ENCODE measurements at places on chromosomes 13 and 19.
A peak's percentile ranks its signal among the peaks of the same experiment; 100 is the strongest.

GRCh38 chr19:33406521-33407139, 33.1 kb downstream of the CEBPG start:
- DNase-seq: peak; percentile 64

DNA sequence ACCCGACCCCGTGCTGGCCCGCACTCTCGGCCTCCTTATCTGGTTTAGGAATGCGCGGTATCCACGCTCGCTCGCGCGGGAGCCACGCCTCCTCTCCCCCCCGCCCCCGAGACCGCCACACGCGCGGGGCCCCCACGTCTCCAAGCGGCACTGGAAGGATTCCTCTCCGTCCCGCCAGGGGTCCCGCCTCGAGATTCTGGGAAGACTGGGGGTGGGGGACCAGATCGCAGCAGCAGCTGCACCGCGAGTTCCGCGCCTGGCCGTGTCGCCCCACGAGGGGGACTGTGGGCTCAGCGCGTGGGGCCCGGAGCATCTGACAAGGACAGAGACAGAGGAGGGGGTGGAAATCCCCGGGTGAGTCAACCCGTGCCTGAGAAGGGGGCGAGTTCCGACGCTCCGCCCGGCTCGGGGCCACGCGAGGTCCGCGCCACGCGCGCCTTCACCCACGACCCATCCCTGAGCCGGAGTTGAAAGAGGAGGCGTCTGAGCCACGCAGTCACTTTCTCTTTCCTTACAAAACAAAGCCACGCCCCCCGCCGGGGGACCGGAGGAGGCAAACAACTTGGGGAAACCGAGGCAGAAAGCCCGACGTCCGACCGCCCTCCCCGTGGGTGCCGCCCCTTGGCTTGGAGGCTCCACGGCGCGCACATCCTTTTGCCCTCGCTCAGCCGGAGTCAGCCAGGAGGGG, 814 bp downstream of the S1PR2 start:
- DNase-seq: peak; percentile 46

DNA sequence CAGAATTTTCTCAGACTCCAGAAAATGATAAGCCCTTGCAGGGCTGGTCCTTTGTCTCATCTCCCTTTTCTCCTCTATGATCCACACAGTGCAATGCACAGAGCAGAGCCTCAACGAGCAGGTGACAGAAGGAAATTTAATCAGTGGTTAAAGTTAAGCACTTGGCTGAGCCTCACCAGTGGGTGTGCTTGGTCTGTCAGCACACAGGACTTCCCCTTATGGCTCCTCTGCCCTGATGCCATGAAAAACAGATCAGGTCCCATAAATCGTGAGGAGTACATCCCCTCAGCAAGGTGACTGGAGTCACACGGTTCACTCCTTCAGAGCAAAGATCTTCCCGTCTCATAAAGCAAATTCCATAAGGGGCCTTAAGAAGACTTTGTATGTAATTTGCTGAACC, 818.2 kb downstream of the UQCRFS1 start:
- DNase-seq: no peak

- no peak for DNase-seq
Observed at GRCh38 chr13:80860845-80861244, 519.9 kb upstream of the SPRY2 start.

GRCh38 chr13:88456151-88456550, 785.0 kb downstream of the SLITRK5 start:
- DNase-seq: no peak

GRCh38 chr13:79226250-79226649, 179.8 kb downstream of the RBM26 start:
- DNase-seq: no peak

DNA sequence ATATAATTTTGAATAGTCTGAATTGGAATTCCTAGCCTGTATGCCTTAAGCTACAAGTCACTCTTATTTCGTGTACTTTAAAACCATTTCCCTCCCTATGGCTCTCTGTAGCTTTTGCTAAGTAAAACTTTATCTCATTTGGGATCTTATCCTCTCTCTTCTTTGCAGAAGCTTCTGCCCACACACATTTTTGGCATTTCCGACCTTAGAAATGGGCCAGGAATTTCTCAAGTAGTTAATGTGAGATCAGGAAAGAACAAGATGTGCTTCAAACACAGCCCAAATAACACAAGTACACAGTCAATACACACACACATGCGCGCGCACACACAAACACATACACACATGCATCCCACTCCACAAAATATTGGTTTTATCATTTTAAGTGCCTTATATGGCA, 931.0 kb upstream of the MIR17HG start:
- DNase-seq: no peak

GRCh38 chr19:49339301-49340068, 4.3 kb downstream of the CD37 start:
- DNase-seq: no peak

GRCh38 chr19:2255982-2256685, at the start of gene JSRP1:
TSS of gene JSRP1 (minus strand) at chr19:2256417. CDS start at chr19:2255314, 1,103 bp downstream.
- DNase-seq: no peak

- DNase-seq: no peak
Observed at GRCh38 chr13:51523082-51523518, 61.2 kb upstream of the WDFY2 start.

- peak; percentile 60 for DNase-seq
Observed at GRCh38 chr19:5578097-5578846, 10.5 kb upstream of the TINCR start.

DNA sequence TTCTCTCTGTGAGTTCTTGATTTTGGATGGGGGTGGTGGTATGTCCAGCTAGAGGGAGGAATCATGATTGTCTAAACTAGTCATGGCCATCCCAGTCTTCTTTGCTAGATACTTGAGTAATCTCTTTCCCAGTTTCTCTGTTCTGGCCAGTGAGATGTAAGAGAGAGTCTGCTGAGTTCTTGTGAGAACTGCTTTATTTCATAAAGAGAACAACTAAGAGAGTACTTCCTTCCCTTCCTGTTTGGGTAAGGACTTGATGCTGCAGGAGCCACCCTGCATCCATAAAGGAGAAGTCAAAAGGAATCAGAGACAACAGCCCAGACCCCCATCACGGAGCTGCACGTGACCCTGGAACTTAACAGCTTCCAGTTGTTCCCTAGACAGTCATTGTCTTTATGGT, 3.0 kb upstream of the RASL11A start:
- DNase-seq: no peak

DNA sequence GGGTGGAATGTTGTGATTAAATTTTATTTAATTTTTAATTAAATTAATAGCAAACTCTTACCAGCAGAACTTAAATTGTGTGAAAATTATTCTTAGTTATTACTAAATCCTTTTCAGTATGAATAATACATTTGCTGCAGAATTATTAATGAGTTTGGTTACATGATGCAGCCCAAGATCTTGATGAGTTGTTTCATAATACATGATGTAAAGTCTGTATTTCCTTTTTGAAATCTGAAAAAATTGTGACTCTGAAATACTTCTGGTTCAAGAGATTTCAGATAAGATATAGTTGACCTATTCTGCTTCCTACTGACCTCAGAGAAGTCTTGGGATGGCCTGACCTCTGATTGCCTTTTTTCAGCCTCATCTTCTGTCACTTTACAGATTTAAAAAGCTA, 11.1 kb downstream of the SAE1 start:
- no peak for DNase-seq

GRCh38 chr13:98766697-98767096, 14.2 kb upstream of the SLC15A1 start:
- DNase-seq: no peak

- DNase-seq: no peak
Observed at GRCh38 chr19:41324921-41325639, 15.1 kb downstream of the CCDC97 start.

- DNase-seq: no peak
Observed at GRCh38 chr13:93244141-93244917, 17.7 kb downstream of the GPC6 start.

DNA sequence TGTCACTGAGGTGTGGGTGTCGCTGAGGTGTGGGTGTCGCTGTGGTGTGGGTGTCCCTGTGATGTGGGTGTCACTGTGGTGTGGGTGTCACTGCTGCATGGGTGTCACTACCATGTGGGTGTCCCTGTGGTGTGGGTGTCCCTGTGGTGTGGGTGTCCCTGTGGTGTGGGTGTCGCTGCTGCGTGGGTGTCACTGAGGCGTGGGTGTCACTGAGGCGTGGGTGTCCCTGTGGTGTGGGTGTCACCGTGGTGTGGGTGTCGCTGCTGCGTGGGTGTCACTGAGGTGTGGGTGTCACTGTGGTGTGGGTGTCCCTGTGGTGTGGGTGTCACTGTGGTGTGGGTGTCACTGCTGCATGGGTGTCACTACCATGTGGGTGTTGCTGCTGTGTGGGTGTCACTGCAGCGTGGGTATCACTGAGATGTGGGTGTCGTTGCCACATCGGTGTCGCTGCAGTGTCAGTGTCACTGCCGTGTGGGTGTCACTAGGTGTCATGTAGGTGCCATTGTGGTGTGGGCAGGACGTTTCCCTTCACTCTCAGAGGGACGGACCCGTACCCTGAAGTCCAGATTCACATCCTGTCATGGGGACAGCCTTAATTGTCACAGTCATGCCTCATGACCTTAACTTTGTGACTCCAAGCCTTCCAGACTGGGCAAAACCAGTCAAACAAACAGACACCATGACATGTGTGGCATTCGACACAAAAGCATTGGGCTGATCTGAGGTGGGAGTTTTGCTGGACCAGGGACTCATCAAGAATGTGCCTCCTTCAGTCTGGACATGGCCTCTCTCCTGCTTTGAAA, 12.7 kb upstream of the GAS6 start:
- no peak for DNase-seq

DNA sequence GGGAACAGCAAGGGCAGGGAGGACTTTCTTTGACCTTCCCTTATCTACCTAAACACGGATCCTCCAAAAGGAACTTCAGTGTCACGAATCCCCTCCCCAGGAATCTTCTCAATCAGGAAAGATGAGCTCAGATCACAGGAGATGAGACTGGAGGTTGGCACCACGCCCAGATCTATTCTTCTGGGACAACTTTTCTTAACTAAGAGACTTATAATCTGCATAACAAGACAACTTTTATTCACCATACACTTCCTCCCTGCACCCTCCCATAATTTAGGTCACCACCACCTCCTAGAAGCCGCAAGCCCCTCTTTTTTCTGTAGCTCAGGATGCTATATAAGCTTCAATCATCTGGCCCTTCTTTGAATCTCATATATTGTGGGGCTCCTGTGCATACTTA, 19.2 kb upstream of the AKT2 start:
- no peak for DNase-seq

DNA sequence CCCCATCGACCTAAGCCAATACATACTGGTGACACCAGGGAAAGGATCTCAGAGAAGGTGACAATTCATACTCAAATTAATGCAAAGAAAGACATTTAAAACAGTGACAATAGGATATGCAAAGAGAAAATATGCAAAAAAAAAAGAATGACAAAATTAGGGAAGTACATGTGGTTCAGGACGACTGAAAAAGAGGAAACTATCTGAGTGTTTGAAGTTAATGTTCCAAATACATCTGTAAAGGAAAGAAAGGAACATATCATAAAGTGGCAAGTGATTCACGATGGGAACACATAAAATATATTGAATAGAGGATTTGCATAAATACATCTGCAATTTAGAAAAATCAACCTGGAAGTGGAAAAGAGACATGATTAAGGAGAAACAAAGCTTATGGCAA, 441.4 kb downstream of the SLITRK5 start:
- DNase-seq: no peak

GRCh38 chr19:10862561-10863106, 8.7 kb upstream of the CARM1 start:
- no peak for DNase-seq

DNA sequence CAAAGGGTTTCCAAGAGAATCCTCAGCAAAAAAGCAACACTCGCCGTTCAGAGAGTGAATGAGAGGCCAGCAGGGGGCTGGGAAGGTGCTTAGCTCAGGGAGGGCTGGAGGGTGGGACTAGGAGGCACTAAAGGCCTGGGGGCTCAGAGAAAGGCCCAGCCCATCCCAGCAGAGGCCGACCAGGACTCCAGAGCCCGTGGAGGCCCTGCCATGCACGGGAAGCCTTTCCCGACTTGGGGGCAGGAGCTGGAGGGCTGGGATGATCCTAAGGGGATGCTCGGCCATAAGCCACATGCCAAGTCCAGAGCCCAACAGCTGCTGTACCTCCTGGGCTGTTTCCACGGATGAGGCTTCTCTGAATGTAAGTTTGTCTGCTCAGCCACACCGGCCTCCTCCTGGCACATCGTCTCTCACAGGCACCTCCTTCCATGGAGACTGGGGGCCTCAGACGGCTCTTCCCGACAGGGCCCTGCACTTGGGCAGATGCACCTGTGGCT, 19.5 kb downstream of the RASA3 start:
- DNase-seq: no peak

DNA sequence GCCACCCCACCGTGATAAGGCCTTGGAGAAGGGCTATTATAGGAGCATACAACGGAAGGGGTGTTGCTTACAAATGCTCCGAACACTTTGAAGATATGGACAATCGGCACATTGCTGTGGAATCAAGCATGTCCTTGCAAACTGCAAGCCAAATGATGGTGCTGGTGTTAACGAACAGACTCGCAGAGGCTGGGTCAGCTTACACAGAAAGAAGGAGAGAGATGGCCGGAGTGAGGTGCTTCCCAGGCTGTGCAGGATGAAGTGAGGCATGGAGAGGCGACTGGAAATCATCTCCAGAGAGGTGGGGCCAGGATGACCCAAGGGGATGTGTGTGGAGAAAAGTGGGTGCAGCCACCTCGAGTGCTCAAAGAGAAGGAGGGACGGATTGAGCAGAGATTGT, 42.2 kb downstream of the HSPH1 start:
- DNase-seq: no peak
